ENCODE measurements at places on chromosomes 6 and 20. TPM values are rescaled to one million over a fixed set of nuclear protein-coding genes. Genes with fewer than 3 reads are reported as not detected.

PRL gene
- total RNA-seq: not detected

TP53TG5 gene
- total RNA-seq: not detected

HEY2 gene
- total RNA-seq: not detected

TCF15 gene
- not detected for total RNA-seq

SMPDL3A gene
- 3.6 TPM for total RNA-seq

C6orf58 gene
- total RNA-seq: 0.09 TPM

ITPA gene
- 120 TPM for total RNA-seq

TRDN gene
- not detected for total RNA-seq

MCM8 gene
- 25.5 TPM for total RNA-seq

BFSP1 gene
- total RNA-seq: 4.5 TPM

All from A549 treated with dexamethasone at 1 μM for 4 hours (cell line).